Activated CD4-positive, alpha-beta T cell treated with anti-CD3 and anti-CD28 coated beads, Interleukin-2, amount 10 ng/mL, durations not matched to agents 7 days and 5 days (primary cell): ENCODE measurements at places on chromosomes 4 and X. TPM values are rescaled to one million over a fixed set of nuclear protein-coding genes. Genes with fewer than 3 reads are reported as not detected.

GRCh38 chr4:27594922-27595321 is 734.3 kb downstream of the STIM2 start:
- no peak overlapping the region for H3K4me3 ChIP-seq
- H3K4me1 ChIP-seq: no peaks in the 10 kb centered on the region
- no peak overlapping the region for H3K27ac ChIP-seq
- H3K27me3 ChIP-seq: no peaks in the 10 kb centered on the region
- H3K36me3 ChIP-seq: no peaks in the 10 kb centered on the region
- no peak for DNase-seq

GRCh38 chr4:47530801-47531200 is 45.7 kb downstream of the ATP10D start:
- H3K36me3 ChIP-seq: peaks cover 48% of the 10 kb centered on the region
- DNase-seq: no peak
- peaks cover 43% of the 10 kb centered on the region for H3K4me1 ChIP-seq
- H3K4me3 ChIP-seq: no peak overlapping the region
- no peaks in the 10 kb centered on the region for H3K27me3 ChIP-seq

DNA sequence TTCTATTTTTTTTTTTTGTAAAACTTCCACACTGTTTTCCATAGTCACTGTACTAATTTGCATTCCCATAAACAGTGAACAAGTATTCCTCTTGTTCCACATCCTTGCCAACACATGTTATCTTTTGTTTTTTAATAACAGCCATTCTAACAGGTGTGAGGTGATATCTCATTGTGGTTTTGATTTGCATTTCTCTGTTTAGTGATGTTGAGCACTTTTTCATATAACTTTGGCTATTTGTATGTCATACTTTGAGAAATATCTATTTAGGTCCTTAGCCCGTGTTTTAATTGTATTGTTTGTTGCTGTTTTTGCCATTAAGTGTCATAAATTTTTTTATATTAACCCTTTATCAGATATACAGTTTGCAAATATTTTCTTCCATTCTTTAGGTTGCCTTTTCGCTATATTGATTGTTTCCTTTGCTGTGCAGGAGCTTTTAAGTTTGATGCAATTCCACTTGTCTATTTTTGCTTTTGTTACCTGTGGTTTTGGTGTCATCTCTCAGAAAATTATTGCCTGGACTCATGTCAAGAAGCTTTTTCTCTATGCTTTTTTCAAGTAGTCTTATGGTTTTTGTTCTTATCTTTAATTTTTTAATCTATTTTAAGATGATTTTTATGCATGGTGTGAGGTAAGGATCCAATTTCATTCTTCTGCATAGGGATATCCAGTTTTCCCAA is 27.9 kb upstream of the NDNF start:
- H3K36me3 ChIP-seq: no peaks in the 10 kb centered on the region
- peaks cover 24% of the 10 kb centered on the region for H3K27me3 ChIP-seq
- no peak overlapping the region for H3K4me3 ChIP-seq
- H3K27ac ChIP-seq: no peak overlapping the region

DNA sequence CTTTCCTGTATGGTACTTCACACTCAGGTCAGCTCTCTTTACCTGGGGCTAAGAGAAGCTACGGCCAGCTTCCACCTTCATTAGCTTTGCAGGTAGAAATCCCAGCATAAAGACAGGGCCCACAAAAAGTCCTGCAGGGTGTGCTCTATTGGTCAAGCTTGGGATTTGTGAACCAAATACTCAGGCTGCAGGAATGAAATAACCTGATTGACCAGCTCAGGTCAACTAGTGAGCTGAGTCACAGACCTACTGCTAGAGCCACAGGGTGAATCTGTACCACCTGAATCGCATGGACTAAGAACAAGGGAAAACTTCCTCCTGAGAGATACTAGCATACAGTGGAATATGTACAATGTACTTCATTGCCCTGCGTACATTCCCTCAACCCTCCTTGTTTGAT is 172.2 kb downstream of the HHIP start:
- no peak overlapping the region for H3K4me3 ChIP-seq
- no peaks in the 10 kb centered on the region for H3K36me3 ChIP-seq
- no peaks in the 10 kb centered on the region for H3K4me1 ChIP-seq
- H3K27me3 ChIP-seq: no peaks in the 10 kb centered on the region
- no peak overlapping the region for H3K27ac ChIP-seq

DNA sequence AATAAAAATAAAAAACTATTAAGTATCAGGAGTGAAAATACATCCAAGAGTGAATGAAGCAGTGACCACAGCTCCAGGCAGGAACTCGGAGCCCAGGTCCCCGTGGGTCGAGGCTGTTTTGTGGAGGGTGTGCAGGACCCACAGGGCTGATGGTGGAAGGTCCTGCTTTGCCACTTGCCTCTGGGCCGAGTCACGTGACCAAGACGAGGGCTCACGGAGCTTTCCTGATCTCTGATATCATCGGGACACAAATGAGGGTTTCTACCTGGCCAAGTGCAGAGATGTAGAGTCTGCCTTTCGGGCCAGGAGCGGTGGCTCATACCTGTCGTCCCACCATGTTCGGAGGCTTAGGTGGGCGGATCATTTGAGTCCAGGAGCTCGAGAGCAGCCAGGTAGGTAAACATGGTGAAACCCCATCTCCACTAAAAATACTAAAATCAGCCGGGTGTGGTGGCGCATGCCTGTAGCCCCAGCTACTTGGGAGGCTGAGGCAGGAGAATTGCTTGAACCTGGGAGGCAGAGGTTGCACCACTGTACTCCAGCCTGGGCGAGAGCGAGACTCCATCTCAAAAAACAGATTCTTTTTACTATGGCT is 7.2 kb downstream of the SLC25A6 start:
- H3K36me3 ChIP-seq: peaks cover 63% of the 10 kb centered on the region
- H3K4me1 ChIP-seq: peaks cover 20% of the 10 kb centered on the region
- no peaks in the 10 kb centered on the region for H3K27me3 ChIP-seq

- no peak overlapping the region for H3K27ac ChIP-seq
- peak; percentile 87 for DNase-seq
- H3K4me3 ChIP-seq: no peak overlapping the region
- H3K36me3 ChIP-seq: peaks cover 2% of the 10 kb centered on the region
- peaks cover 9% of the 10 kb centered on the region for H3K27me3 ChIP-seq
- H3K4me1 ChIP-seq: peaks cover 10% of the 10 kb centered on the region
These were observed 6.7 kb downstream of the FGFBP2 start for GRCh38 chr4:15956179-15956850.

GRCh38 chr4:2925496-2925895 is 37.7 kb downstream of the NOP14 start:
- H3K36me3 ChIP-seq: peaks cover 52% of the 10 kb centered on the region
- no peak overlapping the region for H3K27ac ChIP-seq
- H3K4me1 ChIP-seq: peaks cover 31% of the 10 kb centered on the region
- DNase-seq: no peak
- H3K4me3 ChIP-seq: no peak overlapping the region

DNA sequence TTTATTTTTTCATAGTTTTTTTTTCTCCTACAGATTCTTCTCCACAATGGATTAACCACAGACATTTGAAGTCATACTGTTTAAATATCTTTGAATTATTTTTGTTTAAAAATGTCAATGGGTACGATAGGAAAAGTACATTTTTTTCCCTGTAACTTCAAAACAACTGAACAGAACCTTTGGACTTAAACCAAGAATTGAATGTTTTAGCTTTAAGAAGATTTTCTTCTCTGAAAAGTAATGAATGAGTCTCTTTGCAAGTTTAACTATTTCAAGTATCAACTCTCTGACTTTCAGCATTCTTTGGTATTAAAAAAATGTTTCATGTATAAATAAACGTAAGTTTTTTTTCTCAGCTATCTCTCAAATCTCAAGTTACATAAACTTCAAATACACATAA is 364.3 kb downstream of the FBXO8 start:
- no peak for DNase-seq
- no peaks in the 10 kb centered on the region for H3K27me3 ChIP-seq
- no peak overlapping the region for H3K27ac ChIP-seq
- no peak overlapping the region for H3K4me3 ChIP-seq
- H3K4me1 ChIP-seq: no peaks in the 10 kb centered on the region

DNA sequence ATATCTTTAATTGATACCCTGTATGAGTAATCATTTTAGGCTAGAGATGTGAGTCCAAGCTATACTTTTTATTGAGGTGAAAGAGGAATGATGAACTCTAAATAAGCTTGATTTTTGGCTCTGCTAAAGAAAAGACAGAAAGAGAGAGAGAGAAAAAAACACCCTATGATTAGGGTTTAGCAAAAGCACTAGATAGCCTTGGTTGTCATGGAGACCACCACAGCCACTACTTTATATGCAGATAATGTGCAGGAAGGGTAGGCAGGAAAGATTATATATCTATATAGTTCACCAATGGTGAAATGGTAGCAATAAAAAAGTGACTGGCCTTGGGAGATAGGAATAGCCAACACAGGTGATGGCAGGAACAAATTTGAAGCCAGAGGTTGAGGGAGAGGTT is 69.9 kb upstream of the CAMK2D start:
- no peak overlapping the region for H3K27ac ChIP-seq
- H3K27me3 ChIP-seq: no peaks in the 10 kb centered on the region
- H3K4me3 ChIP-seq: no peak overlapping the region
- H3K36me3 ChIP-seq: no peaks in the 10 kb centered on the region
- no peak for DNase-seq
- H3K4me1 ChIP-seq: no peaks in the 10 kb centered on the region

- peak overlapping the region; percentile 13 for H3K27ac ChIP-seq
- DNase-seq: no peak
- no peaks in the 10 kb centered on the region for H3K27me3 ChIP-seq
- H3K4me3 ChIP-seq: no peak overlapping the region
- peaks cover 38% of the 10 kb centered on the region for H3K4me1 ChIP-seq
- H3K36me3 ChIP-seq: peaks cover 9% of the 10 kb centered on the region
These were observed 152.2 kb downstream of the SH3KBP1 start for GRCh38 chrX:19735244-19735643.

- no peak overlapping the region for H3K4me3 ChIP-seq
- H3K36me3 ChIP-seq: peaks cover 41% of the 10 kb centered on the region
- H3K27ac ChIP-seq: no peak overlapping the region
- no peaks in the 10 kb centered on the region for H3K4me1 ChIP-seq
These were observed 345.7 kb downstream of the ARHGAP10 start for GRCh38 chr4:148077581-148077980.

DNA sequence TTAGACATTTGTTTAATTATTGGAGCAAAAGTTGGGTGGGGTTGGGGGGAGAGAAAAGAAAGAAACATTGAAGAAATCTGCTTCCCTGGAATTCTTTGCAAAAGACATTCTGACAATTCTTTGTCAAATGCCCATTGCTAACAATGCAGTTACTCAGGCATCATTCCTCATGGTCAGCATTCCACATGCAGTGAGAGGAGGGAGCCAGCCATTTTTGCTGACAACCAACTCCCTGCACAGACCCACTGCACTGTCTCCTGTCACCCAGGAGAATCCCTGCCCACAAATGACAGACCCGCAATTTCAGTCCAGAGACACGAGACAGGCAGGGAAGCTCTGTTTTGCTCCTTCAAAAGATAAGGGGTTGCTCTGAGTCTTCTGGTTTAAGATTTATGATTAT is 985.1 kb upstream of the SLIT2 start:
- H3K4me1 ChIP-seq: no peaks in the 10 kb centered on the region
- H3K27ac ChIP-seq: no peak overlapping the region
- no peaks in the 10 kb centered on the region for H3K36me3 ChIP-seq
- H3K4me3 ChIP-seq: no peak overlapping the region
- no peak for DNase-seq

- H3K4me1 ChIP-seq: no peaks in the 10 kb centered on the region
- H3K4me3 ChIP-seq: no peak overlapping the region
- DNase-seq: no peak
- H3K27me3 ChIP-seq: no peaks in the 10 kb centered on the region
- no peaks in the 10 kb centered on the region for H3K36me3 ChIP-seq
- H3K27ac ChIP-seq: no peak overlapping the region
These were observed 33.7 kb downstream of the ATP2B3 start for GRCh38 chrX:153551135-153551534.

- no peaks in the 10 kb centered on the region for H3K36me3 ChIP-seq
- peak; percentile 43 for DNase-seq
- no peak overlapping the region for H3K27ac ChIP-seq
- no peak overlapping the region for H3K4me3 ChIP-seq
- peaks cover 11% of the 10 kb centered on the region for H3K4me1 ChIP-seq
These were observed 65.9 kb upstream of the HPF1 start for GRCh38 chr4:169823685-169824084.

DNA sequence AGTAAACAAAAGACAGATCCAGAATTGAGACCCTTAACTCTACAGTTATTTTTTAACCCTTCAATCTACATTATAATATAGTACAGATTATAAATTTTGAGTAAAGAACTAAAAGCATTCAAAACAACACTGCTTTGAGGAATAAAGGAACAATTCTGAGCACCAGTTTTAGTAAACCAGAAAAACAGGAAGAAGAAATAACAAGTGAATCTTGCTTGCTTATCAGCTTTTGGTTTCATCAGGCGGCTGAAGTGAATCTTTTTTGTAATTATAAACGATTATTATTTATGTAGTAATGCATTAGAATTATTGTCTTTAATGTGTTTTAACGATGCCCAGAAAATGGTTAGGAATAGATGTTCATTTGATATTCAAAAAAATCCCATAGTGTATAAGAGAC is 305.4 kb downstream of the ARAP2 start:
- H3K36me3 ChIP-seq: no peaks in the 10 kb centered on the region
- DNase-seq: no peak
- H3K4me1 ChIP-seq: no peaks in the 10 kb centered on the region
- no peak overlapping the region for H3K27ac ChIP-seq
- H3K27me3 ChIP-seq: peaks cover 2% of the 10 kb centered on the region
- no peak overlapping the region for H3K4me3 ChIP-seq

DNA sequence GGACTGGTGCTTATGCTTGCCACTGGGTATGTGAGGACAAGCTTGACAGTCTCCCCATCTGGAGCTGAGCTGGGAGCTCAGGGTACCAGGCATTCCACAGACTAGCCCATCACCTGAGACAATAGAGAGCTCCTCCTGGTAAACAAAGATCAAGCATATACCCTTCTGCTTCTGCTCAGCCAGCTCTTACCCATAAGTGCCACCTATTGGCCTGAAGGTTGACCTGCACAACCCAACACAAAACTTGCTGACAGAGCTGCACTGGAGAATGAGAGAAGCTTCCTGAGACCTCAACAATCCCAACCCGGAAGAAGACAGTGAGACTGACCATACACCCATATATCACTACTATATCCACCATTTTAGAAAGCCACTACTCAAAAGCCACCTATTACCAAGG is 1049.2 kb upstream of the INTU start:
- no peak overlapping the region for H3K4me3 ChIP-seq
- H3K27me3 ChIP-seq: no peaks in the 10 kb centered on the region
- no peak overlapping the region for H3K27ac ChIP-seq
- no peaks in the 10 kb centered on the region for H3K4me1 ChIP-seq
- no peaks in the 10 kb centered on the region for H3K36me3 ChIP-seq

Gene RBM47
- total RNA-seq: 1.0 TPM

Gene RRH
- total RNA-seq: not detected

Gene DCUN1D4
- total RNA-seq: 34.1 TPM

Gene SPOCK3
- total RNA-seq: not detected

Gene FRAS1
- not detected for total RNA-seq

Gene UGT8
- 0.12 TPM for total RNA-seq

Gene AMER1
- total RNA-seq: 4.2 TPM

Gene TFE3
- total RNA-seq: 25.7 TPM

Gene XPNPEP2
- 1.1 TPM for total RNA-seq

Gene UGT2B10
- total RNA-seq: not detected

Gene ASMT
- total RNA-seq: not detected
